ENCODE measurements at places on chromosomes 7 and 10.

GRCh38 chr10:131180740-131181415, 130.6 kb downstream of the TCERG1L start:
- DNase-seq, result no peak

DNA sequence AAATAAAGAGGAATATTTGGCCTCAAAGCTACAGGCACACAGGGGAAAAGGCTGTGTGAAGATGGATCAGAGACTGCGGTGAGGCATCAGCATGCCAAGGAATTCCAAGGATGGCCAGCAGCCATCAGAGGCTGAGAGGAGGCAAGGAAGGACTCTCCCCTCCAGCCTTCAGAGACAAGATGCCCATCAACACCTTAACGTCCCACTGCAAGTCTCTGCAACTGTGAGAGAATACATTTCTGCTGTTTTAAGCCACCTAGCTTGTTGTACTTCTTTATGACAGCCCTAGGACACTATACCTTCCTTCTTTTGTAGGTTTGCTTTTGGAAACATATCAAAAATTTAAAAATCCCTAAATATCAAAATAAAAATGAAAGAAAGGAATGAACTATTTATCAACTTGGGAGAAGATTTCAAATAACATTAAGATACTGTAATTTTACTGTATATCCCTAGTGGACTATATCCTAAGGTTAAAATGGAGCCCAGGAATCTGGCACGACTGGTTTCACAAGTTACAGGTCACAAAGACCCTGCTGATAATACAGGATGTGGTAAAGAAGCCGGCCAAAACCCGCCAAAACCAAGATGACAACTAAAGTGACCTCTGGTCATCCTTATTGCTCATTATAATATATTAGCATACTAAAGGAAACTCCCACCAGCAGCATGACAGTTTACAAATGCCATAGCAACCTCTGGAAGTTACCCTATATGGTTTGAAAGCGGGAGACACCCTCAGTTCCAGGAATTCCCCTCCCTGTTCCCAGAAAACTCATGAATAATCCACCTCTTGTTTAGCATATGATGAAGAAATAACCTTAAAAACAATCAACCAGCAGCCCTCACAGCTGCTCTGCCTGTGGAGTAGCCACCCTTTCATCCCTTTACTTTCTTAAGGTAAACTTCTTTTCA, 185.2 kb downstream of the AVL9 start:
- no peak for DNase-seq

GRCh38 chr10:126565441-126565840, 105.1 kb downstream of the C10orf90 start:
- no peak for DNase-seq

- no peak for DNase-seq
These were observed 1277.1 kb upstream of the AUTS2 start for GRCh38 chr7:68321076-68321639.

DNA sequence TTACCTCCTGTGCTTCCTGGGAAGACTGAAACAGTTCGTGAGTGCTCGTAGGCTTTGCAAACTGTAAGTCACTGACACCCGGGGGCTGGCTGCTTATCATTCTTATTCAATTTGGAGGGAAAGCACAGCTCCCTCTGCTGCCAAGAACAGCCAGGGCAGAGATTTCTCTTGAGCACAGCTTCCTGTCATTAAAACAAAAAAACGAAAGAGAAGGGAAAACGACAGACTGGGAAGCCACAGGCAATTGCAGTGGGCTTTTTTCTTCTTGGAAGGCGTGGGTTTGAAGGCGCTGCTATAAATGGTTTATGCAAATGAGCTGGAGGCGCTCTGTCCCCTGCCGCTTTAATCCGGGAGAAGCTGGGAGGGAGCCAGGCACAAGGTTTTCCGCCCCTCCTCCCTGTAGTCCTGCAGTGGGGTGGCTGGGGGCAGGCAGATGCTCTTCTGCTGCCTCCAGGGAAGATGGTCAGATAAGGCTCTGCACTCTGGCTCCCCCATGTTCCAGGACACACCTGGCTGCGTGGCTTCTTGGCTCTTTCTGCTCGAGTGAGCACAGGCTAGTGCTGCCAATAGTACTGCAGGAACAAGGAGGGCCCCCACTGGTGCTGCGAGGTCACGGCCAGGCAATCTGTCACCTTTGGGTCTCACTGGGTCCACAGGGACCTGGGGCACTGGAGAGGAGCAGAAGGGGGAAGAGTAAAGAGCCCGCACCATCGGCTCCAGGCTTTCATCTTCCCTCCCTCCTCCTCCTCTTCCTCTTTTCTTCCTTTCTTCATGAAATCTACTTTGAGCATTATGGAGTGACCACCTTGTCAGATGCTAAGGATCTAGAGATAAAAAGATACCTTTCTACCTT, 49.5 kb downstream of the NEURL1 start:
- DNase-seq, result peak; percentile 39

GRCh38 chr10:72392571-72392970, 37.9 kb upstream of the DNAJB12 start:
- DNase-seq, result no peak
